Airway epithelial cell (primary cell): ENCODE measurements at places on chromosomes 7 and 10. TPM values are rescaled to one million over a fixed set of nuclear protein-coding genes. Genes with fewer than 3 reads are reported as not detected.

The RBP3 gene
- not detected in 2 replicates for total RNA-seq

The ZP3 gene
- 2.5 and 9.3 TPM in 2 replicates for total RNA-seq

The ST8SIA6 gene
- total RNA-seq = not detected in 2 replicates

The ZNF746 gene
- total RNA-seq = 20.6 and 24.1 TPM in 2 replicates

The UNC5B gene
- 10.8 and 11.5 TPM in 2 replicates for total RNA-seq

The SYT15 gene
- not detected in 2 replicates for total RNA-seq

The SLC16A9 gene
- 10.3 and 12.8 TPM in 2 replicates for total RNA-seq

The MDFIC gene
- total RNA-seq = 9.4 and 14.8 TPM in 2 replicates

The PPP1R17 gene
- total RNA-seq = not detected in 2 replicates

The DDX21 gene
- 73.2 and 88.6 TPM in 2 replicates for total RNA-seq

The SLC18A3 gene
- total RNA-seq = not detected in 2 replicates
